ENCODE measurements at places on chromosomes 1 and 21.

GRCh38 chr1:52424231-52424636 is 19.8 kb downstream of the PRPF38A start:
- no peak for DNase-seq

- DNase-seq = peak; percentile 95
Measured at GRCh38 chr1:93078986-93079654, at the start of gene MTF2. TSS of gene MTF2 (plus strand) at chr1:93079283. CDS start at chr1:93079527, 244 bp downstream.

GRCh38 chr1:168032029-168032428 is 95.2 kb upstream of the MPC2 start:
- no peak for DNase-seq

DNA sequence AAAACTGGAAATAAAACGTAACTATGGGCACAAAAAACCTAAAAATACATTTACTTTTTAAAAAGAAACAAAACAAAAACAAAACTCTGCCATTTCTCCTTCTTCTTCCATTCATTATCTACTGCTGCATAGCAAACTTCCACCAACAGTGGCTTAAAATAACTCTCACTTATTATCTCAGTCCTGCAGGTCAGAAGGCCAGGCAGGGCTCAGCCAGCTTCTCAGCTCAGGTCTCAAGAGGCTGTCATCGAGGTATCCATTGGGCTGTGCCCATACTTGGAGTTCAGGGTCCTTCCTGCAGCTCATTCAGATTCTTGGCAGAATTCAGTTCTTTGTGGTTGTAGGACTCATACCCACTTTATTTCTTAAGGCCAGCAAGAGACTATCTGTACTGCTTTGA is 352.7 kb upstream of the PLD5 start:
- DNase-seq = no peak

GRCh38 chr1:15128520-15129313 is 24.8 kb upstream of the TMEM51 start:
- DNase-seq = peak; percentile 53

DNA sequence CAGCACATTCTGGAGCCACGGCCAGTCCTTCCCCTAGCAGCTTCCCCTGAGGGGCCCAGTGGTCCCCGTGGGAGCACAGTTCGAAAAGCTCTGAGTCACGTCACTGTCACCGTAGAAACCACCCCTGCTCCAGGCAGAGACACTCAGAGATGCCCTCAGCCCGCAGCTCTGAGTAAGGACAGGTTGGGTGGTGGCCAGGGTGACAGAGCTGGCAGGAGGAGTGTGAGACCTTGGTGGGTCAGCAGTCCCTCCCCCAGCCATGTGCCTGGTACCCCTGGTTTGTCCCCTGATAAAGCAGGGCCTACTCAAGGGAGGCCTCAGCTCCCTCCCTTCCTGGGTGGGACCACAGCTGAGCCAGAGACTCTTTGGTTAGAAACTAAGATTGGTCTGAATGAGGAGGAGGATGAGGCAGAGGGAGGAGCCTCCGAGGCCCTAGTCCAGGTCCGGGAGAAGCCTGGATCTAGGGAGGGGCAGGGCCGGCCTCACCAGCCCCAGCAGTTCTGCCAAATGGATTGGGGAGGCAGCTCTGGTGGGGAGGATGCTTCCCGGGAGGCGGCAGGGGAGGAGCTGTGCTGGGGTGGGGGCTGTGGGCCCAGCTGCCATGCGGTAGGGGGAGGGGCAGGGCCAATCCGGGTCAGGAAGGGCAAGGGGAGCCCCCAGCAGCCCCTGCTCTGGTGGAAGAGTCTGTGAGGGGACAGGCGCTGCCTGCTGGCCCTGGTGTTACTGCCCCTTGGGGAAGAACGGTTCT is 55.2 kb downstream of the SLC9A1 start:
- peak; percentile 90 for DNase-seq

GRCh38 chr21:26389971-26390641 is 183.0 kb downstream of the CYYR1 start:
- peak; percentile 85 for DNase-seq

GRCh38 chr1:223140611-223141405 is 2.2 kb downstream of the TLR5 start:
- DNase-seq = no peak

GRCh38 chr1:86477256-86477655 is 8.5 kb downstream of the CLCA1 start:
- no peak for DNase-seq

GRCh38 chr1:162732094-162732493 is 58.4 kb upstream of the HSD17B7 start:
- no peak for DNase-seq

- DNase-seq = no peak
Measured at GRCh38 chr1:2238361-2239012, 10.4 kb downstream of the SKI start.

DNA sequence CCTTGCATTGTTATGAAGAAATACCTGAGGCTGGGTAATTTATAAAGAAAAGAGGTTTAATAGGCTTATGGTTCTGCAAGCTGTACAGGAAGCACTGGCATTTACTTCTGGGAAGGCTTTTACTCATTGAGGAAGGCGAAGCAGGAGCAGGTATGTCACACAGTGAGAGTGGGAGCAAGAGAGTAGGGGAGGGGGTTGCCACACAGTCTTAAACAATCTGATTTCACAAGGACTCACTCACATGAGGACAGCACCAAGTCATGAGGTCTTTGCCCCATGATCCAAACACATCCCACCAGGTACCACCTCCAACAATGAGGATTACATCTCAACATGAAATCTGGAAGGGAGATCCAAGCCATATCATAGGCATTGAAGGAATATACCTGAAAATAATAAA is 127.2 kb downstream of the EVI5 start:
- DNase-seq = no peak

DNA sequence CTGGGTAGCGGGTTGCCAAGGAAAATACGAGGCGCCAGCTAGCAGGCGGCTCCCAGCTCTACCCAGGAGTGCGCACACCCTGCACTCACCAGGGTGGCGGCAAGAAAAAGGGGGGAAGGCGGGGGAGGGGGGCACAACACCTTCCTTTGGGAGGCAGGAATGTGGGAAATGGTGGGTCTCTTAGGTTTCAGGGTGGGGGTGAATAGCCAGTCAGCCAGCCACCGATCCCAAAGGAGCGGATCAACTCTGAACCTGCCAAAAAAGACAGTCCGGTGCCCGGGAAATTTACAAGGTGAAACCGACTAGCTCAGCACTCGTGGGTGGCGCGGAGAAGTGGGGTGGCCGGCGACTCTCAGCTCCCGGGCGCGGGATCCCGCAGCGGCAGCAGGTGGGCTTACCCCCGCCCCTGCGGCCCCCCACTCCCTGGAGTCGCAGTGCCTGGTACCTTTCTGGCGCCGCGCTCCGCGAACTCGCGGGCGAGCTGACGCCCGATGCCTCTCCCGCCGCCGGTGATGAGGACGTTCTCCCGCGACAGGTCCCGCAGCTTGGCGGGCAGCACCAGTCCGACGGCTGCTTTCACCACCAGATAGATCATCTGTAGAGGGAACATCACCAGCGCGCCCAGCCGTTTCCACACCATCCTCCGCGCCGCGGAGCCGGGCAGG is 1.2 kb downstream of the DHRS3 start:
- DNase-seq = no peak

DNA sequence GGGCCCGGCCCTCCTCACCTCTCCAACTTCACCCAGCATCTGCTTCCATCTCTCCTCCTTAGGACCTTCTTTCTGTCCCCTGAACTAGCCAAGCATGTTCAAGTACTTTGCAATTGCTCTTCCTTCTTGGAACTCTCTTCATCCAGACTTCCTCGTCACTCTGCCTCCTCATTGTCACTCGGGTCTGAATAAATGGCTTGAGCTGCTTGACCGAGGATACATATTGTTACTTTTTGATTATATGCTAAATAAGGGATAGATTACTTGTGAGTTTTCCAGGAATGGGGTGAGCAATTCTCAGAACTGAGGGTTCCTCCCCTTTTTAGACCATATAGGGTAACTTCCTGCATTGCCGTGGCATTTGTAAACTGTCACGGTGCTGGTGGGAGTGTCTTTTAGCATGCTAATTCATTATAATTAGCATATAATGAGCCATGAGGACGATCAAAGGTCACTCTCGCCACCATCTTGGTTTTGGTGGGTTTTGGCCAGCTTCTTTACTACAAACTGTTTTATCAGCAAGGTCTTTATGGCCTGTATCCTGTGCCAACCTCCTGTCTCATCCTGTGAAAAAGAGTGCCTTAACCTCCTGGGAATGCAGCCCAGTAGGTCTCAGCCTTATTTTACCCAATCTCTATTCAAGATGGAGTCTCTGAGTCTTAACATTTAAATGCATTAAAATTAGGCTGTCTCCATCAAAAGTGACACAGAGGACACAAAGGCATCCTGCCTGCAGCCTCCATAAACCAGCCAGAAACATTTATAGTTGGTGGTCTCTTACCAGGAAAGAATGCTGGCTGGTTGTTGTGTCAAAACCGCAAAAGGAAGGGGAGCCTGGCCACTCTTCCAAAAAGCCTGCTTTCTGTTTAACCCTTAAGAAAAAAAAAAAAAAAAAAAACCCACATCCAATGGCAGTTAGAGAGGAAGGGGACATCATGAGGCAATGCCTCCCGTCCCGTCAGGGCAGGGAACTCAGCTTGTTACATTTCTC is 179.3 kb downstream of the KAZN start:
- no peak for DNase-seq

DNA sequence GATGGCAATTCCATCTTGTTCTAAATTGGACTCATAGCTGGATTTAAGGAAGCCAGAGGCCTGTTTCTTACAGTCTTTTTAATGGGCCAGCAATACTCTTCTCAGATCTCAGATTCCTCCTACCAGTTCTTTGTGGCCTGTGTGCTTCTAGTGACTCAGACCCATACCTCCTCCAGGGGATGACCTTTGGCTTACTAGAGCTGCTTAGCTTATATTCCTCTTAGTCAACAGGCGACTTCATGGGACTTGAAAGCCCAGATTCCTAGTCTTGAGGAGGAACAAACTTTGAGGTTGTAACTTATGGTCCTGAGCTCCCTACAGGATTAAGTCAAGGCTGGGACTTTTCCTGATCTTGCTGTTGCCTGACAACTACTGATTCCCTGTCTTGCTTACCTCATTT is 12.4 kb upstream of the PAPPA2 start:
- DNase-seq = no peak

- DNase-seq = no peak
Measured at GRCh38 chr1:21508580-21509350, 458 bp upstream of the ALPL start.

DNA sequence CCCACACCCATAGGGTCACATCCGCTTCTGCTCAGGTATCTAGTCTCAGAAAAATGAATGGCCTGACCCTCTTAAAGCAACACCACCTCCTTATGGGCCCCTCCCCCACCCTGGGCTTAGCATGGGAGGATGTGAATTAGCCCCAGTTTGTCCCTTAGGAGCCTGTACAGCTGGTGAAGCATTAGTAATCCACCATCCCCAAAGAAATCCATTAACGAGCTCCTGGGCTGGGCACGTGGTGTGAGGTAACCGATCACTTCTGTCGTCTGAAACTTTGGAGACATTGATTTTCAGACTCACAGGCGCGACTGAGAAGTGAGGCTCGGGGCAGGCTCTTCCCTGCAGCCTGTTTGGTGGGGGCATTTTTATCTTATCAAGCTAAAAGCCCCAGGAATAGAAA is 10.5 kb downstream of the RASSF5 start:
- no peak for DNase-seq
